ENCODE measurements at places on chromosomes 13 and 19.

- no peak for DNase-seq
These were observed 5.1 kb downstream of the DNMT1 start for GRCh38 chr19:10189616-10190015.

DNA sequence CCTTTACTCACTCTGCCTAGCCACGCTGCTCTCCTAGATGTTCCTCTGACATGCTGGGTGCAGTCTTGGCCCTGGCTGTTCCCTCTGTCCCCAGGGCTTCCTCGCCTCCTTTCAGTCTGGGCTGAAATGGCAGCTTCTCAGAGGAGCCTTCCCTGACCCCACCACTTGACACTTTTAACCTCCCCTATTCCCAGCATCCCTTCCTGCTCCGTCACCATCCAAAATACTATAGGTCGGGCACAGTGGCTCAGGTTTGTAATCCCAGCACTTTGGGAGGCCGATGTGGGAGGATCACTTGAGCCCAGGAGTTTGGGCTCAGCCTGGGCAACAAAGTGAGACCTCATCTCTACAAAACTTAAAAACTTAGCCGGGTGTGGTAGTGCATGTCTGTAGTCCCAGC lies 2.6 kb downstream of the FAM187B start:
- no peak for DNase-seq

GRCh38 chr13:33763021-33763420 lies 54.9 kb upstream of the RFC3 start:
- DNase-seq: no peak

DNA sequence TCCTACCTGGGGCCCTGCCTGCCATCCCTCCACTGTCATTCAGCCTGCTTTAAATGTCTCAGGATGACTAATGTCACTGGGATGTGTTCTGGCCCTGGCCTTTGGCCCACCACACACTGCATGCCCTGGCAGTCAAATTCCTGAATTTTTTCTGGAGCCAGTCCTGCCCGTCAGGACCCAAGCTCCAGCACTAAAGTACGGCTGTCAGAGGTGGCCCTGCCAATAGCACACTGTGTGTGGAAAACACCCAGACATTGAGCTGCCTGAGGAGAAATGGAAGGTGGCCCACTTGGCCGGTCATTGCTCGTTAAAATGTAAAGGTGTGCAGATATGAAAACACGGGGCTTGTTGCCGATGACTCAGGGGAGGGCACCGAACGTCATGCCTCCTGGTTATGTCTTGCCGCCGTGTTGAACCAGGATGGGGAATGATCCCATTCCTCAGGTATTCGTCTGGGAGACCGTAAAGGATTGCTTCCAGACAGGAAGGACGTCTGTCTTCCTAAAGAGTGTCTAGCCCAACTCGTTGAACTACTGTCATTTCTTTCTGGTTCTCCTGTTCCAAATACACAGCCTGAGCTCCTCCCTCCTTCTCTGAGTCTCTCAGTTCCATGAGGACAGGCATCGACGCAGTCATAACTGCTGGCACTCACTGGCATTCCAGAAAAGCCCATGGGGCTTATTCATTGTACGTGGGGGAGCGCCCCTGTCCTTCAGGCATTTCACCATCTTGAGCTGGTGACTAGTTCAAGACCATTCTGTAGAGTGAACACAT lies 40.6 kb downstream of the COL4A2 start:
- DNase-seq: peak; percentile 99

DNA sequence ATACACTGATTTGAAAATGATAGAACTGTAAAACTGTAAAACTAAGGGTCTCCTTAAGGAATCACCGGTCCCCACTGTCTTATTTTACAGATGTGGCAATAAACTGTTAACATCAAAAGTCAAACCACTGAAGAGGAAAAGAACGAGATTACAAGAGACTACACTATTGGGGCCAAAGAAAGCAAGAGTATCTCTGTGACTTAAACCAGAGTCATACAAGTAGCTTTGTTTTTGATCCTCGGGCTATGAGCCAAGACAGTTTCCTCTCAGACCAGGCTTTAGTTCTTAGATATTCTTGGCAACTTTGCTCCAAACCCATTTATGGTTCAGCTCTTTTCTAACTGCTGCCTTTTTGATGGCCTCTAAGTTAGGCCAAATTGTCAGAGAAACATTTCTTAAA lies 113.8 kb downstream of the TBC1D4 start:
- DNase-seq: peak; percentile 91

GRCh38 chr13:75643693-75644092 lies 7.6 kb downstream of the LMO7 start:
- DNase-seq: no peak

DNA sequence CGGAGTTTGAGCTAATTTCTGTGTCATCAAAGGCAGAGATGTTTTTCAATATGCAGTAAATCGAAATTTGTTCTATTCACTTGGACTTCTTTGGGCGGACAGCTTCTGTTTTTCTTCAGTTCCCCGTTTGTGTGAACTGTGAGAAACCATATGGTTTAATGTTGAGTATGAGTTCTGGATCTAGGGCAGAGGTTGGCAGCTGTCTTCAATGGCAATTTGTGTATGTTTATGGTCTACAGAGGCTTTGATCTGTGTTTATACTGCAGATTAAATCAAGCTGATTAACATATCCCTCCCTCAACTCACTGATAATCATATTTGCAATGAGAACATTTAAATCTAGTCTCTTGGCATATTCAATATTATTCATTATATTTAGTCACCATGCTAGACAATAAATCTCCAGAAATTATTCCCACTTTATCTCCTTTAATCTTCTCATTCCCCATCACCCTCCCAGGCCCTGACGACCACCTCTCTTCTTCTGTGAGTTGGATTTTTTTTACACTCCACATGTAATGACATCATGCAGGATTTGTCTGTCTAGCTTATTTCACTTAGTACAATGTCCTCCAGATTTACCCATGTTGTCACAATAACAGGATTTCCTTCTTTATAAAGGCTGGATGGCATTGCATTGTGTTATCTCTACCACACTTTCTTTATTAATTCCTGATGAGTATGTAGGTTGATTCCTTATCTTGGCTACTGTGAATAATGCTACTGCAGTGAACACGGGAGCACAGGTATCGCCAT lies 9.0 kb downstream of the ZNF331 start:
- DNase-seq: no peak

GRCh38 chr13:35479038-35479492 lies 2.6 kb upstream of the MAB21L1 start:
- no peak for DNase-seq

DNA sequence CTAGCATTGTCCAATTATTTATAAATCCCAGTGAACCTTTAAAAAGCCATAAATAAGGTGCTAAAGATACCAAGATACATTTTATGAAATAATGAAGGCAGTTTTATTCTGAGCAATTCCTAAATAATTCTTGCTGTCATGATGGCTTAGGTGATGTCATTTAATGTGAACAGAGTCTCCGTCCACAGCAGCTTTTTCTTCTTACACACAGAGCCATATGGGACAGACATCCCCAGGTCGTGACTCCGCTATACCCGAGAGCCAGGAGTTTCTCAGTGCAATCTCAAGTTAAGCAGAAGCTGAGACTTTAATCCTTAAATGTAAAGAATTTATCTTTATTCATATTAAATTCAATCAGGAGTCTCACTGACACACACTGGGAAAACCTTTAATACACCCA lies 29.7 kb downstream of the EFNB2 start:
- DNase-seq: no peak

DNA sequence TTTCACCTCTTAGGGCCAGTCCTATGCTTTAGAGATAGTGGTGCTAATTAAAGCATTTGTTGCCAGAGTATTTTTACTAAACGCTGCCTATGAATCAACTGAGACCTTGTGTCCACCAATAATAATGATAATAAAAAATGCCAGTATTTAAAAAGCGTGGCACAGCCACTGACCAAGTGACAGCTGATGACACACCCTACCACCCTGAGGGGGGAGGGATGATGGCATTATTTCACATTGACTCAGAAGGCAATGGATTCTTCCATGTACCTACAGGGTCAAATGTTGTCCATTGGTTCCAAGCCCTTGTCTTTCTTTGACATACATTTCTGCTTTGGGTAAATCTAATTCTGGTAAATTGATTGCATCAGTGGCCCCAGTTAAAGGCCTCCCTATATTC lies 384.4 kb downstream of the DLEU7 start:
- DNase-seq: no peak

GRCh38 chr13:113796211-113796963 lies 37.4 kb downstream of the TMEM255B start:
- no peak for DNase-seq

DNA sequence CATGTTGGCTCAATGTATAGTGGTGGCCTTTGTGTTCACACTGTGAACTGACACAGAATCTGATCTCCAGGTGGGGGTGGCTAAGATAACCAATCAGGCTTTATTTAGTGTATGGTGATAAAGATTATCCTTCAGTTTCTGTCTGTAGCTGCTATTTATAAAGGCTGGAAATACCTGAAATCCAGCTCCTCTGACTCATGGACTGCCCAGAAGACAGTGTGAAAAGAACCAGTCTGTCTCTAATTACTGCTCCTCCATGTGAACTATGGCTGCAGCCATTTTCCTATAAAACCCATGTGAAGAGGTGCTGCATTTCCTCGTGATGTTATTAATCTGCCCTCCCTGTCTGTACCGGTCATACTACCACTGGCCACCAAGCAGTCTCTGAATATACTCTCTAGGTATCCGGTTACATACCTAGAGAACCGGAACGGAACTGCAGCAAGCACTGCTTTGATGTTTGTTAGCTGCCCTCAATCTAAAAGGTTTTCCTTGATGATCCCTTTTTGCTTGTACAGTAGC lies 238.0 kb downstream of the LHFPL6 start:
- peak; percentile 37 for DNase-seq

GRCh38 chr13:83633746-83634145 lies 248.5 kb downstream of the SLITRK1 start:
- no peak for DNase-seq

GRCh38 chr13:79805317-79805716 lies 324.4 kb downstream of the NDFIP2 start:
- DNase-seq: no peak

- no peak for DNase-seq
These were observed 615.0 kb downstream of the FGF9 start for GRCh38 chr13:22285867-22286266.

GRCh38 chr19:37329686-37330085 lies 41.2 kb upstream of the ZNF527 start:
- DNase-seq: no peak

GRCh38 chr19:40407714-40408597 lies 5.2 kb downstream of the PRX start:
- DNase-seq: no peak

GRCh38 chr19:55632463-55632834 lies 8.1 kb upstream of the ZNF784 start:
- DNase-seq: peak; percentile 88

GRCh38 chr19:17580470-17581144 lies 25.2 kb downstream of the COLGALT1 start:
- DNase-seq: no peak
